ENCODE measurements at places on chromosomes 12 and 14.
A peak's percentile ranks its signal among the peaks of the same experiment; 100 is the strongest.

GRCh38 chr12:2412305-2412643, 359.5 kb downstream of the CACNA1C start:
- DNase-seq: no peak

DNA sequence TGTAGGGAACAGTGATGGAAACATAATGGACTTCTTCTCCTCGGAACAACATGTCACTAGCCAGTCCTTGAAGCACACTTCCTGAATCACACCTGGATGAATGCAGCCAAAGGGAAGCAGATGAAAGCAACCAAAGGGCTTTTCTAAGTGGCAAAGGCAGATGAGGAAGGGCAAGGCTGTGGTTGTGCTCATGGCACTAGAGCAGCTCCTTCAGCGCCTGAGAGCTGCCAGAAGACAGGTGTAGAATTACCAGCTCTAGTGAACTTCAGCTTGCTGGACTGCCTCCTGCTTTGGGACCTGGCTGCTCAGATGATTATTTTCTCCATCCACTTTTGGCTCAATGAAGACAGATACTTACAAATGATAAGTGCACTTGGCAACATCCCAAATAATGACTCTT, 1372.1 kb upstream of the SEL1L start:
- no peak for DNase-seq

GRCh38 chr12:62846491-62846890, 88.5 kb downstream of the PPM1H start:
- no peak for DNase-seq

DNA sequence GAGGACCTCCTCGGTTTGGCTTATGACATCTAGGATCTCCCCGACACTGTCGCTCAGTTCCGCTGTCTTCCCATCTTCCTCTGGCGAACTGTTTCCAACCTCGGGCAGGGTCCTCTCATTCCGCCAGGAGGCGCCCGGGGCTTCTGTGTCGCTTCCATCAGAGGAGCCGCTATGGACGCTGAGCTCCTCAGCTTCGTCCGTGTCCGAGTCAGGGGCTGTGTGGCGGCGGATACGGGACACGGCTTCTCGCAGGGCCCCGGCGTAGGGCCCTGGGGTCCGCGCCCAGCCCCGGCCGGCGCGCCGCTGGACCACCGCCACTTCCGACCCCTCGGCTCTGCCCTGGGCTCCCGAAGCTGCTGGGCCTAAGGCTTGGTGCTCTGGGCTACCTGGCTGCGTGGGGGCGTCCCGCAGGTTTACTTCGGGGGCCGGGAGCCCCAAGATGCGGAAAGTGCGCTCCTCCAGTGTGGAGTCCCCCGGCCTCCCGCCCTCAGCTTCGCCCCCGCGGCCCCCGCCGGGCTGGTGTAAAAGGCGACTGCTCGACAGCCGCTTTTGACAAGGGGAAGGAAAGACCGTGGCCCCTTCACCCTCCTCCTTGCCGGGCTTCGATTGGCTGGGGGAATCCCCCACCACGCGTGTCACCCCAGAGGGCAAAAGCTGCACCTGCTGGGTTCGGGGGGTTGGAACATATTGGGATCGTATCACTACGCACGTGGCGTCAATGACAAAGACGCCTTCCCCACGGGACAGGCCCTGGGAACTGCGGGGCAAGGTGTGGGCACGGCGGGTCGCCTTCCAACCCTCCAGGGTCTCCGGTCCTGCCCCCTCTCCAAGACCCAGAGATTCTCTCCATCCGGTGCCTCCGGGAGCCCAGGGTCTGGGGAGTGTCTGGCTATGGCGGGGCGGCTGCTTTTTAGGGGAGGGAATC, 2.1 kb downstream of the DDN start:
- DNase-seq: peak; percentile 72

GRCh38 chr14:25074099-25074685, 24.2 kb upstream of the STXBP6 start:
- no peak for DNase-seq

GRCh38 chr12:72075401-72075800, 136.8 kb downstream of the TPH2 start:
- DNase-seq: no peak

Measured in NCI-H526 treated with DMSO at 0.1 percent for 48 hours (cell line).